NCI-H187 (cell line): ENCODE measurements at places on chromosomes 5 and 9.

GRCh38 chr5:57434227-57434640, 48.4 kb downstream of the ACTBL2 start:
- DNase-seq, result no peak

- no peak for DNase-seq
Measured at GRCh38 chr5:133459474-133460160, 152.7 kb downstream of the FSTL4 start.

DNA sequence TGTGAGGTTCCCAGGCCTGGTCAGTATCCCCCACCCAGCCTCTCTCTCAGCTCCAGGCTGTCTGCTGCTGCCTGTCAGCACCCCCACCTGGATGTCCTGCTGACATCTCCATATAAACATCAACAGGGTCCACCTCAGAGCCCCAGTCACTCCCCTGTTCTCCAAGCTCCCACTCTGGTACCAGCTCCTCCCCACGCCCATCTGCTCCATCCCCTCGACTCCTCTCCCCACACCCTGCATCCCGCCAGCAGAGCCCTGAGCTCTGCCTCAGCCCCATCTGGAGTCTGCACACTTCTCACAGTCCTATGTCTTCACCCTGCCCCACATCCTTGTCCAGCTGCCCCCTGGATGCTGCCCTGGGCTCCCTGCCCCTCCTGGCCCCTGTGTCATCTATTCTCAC, 67.7 kb upstream of the LRRTM2 start:
- DNase-seq, result no peak

DNA sequence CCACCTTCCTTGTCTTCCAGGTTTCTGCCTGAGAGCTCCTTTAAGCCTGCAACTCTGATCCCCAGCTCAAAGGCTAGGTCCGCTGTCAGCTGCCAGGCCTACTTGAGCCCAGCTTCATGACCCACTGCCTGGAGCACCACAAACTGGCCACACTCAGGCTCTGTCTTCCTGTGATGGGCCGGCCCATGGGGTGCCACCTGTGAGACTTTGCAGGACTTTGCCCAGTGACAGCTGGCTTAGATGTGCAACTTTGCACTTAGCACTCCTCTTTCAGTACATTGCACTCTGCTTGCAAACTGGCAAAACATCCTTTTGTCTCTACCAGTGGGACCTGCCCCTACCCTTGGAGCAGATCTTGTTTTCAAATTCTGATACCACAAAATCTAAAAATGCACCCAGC, 311.5 kb upstream of the PDE4D start:
- DNase-seq, result no peak

GRCh38 chr9:105662184-105663104, at the start of gene TAL2:
TSS of gene TAL2 (plus strand) at chr9:105662457. CDS start at chr9:105662497, 40 bp downstream.
- DNase-seq, result no peak

- DNase-seq, result no peak
Measured at GRCh38 chr9:117028103-117028858, 341.2 kb downstream of the TRIM32 start.

- DNase-seq, result no peak
Measured at GRCh38 chr5:143110591-143110990, 292.9 kb downstream of the NR3C1 start.

- no peak for DNase-seq
Measured at GRCh38 chr5:13859270-13860065, 85.0 kb downstream of the DNAH5 start.

- no peak for DNase-seq
Measured at GRCh38 chr5:134550271-134551214, 25.1 kb downstream of the JADE2 start.

- DNase-seq, result no peak
Measured at GRCh38 chr5:60262576-60263295, 369.2 kb upstream of the PDE4D start.

DNA sequence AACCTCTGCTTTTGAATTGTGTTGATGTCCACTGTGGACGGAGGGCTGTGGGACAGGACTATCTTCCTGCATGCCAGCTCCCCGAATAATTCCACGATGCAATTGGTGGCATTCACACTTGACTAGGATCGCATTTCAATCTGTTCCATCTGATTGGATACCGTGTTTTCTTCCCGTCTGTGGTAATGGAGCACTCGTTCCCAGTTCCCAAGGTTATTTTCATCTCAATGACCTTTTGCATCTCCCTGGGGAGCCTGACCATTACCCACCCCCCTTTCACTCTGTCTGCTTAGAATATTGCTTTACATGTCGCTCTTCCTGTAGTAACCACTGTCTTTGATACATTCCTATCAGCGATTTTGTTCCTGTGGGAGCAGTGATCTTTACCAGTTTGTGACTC, 402.2 kb upstream of the WWC1 start:
- no peak for DNase-seq

- DNase-seq, result no peak
Measured at GRCh38 chr5:6713274-6714225, at the start of gene TENT4A. TSS of gene TENT4A (plus strand) at chr5:6713432. CDS start at chr5:6713984, 552 bp downstream.

GRCh38 chr9:132762896-132763295, 92.6 kb downstream of the GTF3C4 start:
- no peak for DNase-seq

DNA sequence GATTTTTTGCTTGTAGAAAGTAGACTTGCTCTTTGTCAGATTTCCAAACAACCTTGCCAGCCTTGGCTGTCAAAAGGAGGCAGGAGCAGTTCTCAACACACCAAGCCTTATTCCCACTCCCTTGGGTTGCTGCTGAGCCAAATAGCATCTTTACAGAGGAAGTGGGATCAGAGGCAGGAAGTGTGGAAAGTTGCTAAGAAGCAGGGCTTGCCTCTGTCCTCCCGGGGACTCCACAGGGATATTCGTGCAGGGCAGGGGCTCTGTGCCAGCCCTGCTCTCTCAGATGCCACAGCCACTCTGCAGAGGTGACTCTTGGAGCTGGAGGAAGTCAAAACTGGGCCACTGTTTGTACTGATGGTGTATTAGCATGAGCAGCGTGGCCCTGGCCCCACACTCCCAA, 24.3 kb downstream of the PTPDC1 start:
- DNase-seq, result no peak

- no peak for DNase-seq
Measured at GRCh38 chr5:2698581-2698980, 52.9 kb downstream of the IRX2 start.

- no peak for DNase-seq
Measured at GRCh38 chr5:72388646-72389045, 68.5 kb downstream of the PTCD2 start.

- no peak for DNase-seq
Measured at GRCh38 chr5:147169399-147169798, 65.4 kb upstream of the STK32A start.

GRCh38 chr5:131394128-131394527, 130.3 kb downstream of the CDC42SE2 start:
- no peak for DNase-seq

DNA sequence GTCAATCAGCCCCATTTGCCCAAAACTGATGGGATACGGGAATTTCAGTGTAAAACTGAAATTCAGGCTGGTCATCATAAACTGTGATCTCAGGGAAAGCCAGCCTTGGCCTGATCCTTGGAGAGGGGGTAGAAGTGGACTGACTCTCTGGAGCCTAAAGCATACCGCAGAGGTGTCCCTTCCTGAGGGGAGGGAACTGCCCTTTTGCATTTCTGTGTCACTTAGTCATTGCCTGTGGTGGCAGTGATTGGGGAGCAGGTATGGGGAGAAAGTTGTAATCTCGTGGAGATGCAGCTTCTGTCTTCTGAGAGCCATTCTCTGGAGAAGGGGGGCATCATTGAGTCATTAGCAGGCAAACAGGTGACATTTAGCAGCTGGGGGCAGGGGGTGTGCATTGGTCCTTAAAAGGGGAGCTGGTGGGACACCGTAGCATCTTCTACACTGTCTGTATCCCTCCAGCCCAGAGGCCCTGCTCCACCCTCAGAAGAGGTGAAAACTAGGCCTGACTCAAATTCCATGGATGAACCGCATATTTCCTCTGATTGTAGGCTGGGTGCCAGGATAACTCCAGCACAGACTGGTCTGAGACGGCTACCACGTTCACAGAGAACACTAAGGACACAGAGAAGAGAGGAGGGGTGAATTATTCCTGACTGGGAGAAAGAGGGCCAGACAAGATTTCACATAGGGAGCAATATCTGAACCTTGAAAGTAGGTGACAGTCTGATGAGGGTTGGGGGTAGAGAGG, 143.3 kb downstream of the SEC61B start:
- DNase-seq, result no peak

DNA sequence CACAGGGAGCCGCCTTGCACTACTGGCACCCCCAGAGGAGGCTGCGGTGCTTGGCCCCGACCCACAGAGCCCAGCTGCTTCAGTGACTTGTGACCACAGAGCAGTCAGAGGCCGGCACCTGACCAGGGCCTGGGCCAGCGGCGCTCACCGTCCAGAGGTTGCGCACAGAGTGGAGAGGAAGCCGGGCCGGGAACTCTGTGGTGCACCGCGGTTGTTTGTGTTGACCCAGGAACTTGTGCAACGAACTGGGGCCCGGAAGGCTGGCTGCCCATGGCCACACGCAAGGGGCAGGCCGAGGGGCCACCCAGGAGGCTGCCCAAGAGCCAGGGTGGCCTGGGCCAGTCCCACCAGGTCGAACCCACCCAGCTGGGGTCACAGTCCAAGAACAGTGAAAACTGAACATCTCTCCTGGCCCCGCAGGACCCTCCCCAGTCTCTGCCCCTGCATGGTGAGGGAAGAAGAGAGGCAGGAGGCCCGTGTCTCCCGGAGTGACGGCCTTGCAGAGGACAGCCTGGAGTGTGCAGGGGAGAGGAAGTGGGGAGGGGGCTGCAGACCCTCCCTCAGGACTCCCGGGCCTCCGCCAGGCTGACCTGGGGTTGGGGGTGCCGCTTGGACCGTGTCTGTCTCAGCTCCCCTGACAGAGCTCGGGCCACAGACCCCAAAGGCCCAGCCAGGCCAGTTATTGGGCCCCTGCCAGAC, 42.8 kb upstream of the EGFL7 start:
- DNase-seq, result no peak

DNA sequence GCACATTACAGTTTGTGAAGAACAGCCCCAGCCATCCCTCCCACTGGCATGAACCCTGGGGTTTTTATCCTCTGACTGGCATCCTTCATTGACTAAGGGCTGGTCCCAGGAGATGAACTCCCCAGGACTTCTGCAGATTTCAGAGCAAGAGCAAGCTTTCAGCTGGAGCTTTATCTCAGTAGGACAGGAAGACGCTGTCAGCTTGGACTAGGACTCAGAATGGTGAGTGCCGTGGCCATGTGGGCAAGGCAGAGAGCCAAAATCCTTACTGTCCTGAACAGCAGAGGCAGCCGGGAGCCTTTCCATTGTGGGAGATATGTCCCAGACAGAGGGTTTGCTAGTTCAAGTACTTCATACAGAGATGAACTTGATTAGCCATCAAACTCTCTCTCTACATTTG, 3.2 kb upstream of the ACOT12 start:
- no peak for DNase-seq

GRCh38 chr5:147432323-147432722, 77.5 kb downstream of the DPYSL3 start:
- DNase-seq, result no peak

- no peak for DNase-seq
Measured at GRCh38 chr5:20446121-20446520, 458.1 kb upstream of the CDH18 start.

GRCh38 chr5:173680660-173681242, 64.3 kb upstream of the BOD1 start:
- DNase-seq, result no peak

DNA sequence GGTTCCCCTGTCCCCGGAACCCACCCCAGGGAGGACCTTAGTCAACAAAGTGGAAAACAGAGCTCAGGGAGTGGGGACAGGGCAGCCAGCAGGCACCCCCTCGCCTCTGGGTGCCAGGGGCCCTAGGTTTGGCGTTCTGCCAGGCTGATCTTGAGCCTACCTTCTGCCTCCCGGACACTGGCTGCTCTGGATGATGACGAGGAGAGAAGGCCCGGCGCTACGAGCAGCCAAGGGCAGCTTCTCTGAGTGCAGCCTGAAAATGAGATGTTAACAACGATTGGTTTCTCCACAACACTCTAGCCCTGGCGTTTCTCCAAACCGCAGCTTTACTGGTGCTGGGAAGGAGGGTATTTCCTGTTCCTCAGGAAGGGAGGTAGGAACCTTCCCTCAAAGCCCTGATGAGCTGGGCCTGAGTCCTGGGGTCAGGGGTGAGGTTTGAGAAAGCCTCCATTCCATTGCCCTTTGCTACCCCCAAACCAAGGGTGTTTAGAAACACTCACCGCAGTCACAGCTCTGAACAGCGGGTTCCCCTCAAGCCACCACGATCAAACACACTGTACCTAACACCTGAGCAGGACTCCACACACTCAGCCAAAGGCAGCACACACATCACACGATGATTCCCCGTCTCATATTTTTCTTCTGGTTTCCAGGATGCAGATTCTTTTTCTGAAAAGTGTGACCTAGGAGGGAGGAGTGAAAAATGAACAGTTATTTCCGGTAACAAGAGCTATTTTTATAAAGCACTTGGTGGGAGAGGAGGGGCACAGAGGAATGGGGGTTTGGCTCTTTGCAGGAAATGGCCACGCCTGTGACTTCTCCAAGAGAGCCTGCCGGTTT, at the start of gene STING1:
Gene STING1 (minus strand): TSS at position 709 of the 840 bp plus-strand sequence. CDS start 1,054 bp downstream, outside the sequence.
- peak; percentile 90 for DNase-seq

GRCh38 chr9:129558551-129559505, 62.1 kb downstream of the C9orf50 start:
- no peak for DNase-seq

- DNase-seq, result no peak
Measured at GRCh38 chr9:96522366-96522765, 72.4 kb downstream of the HABP4 start.

- DNase-seq, result no peak
Measured at GRCh38 chr9:129624168-129624759, 1.7 kb upstream of the NTMT1 start.

DNA sequence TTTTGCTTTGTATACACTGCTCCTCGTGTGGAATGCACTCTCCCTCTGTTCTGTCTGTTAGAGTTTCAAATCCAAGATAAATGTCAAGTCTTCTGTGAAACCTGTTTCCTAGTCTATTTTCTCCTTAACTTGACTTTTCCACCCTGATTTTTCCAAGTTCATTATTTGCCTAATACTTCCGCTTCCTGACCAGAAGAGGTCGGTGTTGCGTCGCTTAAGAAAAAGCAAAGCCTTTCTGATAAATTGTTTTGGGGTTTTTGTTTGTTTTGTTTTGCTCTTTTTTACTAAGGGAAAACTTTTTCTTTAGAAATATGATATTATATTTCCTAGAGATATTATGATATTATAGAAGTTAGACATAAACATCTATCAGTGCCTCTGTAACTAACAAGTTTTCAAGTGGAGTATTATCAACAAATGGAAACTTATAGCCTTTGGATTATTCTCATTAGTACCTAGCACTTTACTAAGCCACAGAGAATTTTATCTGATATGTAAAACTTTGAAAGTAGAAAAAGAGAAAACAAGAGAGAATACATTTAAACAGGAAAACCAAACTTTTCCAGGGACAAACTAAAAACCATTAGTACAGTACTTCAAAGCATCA, 55.8 kb downstream of the PHAX start:
- DNase-seq, result no peak

- no peak for DNase-seq
Measured at GRCh38 chr5:77974576-77974975, 198.4 kb upstream of the TBCA start.

DNA sequence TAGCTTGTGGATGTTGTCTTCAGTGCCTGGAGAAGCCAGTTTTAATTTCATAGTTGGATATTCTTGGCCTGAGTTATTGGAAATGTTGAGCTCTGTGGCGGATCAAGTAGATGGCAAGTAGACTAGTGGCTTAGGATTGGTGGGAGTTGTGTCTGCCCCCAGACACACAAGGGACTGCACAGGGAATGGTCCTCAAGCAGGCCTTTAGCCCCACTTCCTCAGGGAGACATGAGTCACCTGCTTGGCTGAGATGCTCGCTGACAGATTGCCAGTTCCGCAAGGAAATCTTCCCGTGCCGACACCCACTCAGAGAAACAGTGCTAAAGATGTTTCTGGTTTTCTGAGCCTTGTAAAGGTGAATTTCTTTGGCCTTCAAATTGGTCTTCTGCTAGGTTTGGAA, 18.8 kb upstream of the CATSPER3 start:
- no peak for DNase-seq
